Activated CD8-positive, alpha-beta memory T cell treated with anti-CD3 and anti-CD28 coated beads for 1 hour (primary cell): ENCODE measurements at places on chromosomes 1 and 21.

DNA sequence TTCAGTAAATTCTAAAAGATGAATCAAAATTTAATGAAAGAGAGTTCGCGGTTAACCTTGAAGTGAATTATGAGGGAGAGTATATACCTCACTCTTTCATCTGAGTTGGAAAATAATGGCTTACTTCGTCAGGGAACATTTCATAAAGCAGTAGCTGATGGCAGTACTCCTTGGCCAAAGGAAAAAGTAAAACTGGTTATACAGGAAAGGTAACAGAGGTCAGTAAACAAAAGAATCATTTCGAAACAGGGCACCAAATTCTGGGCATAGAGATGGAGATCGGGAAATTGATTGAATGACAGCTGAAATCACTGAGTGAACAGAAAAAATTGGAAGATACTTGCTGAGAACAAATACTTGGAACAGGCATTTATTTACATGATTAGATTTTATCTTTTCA lies 199.0 kb downstream of the OLFM3 start:
- no peak for DNase-seq

GRCh38 chr1:112264010-112264409 lies 132.0 kb upstream of the CTTNBP2NL start:
- no peak for DNase-seq

- no peak for DNase-seq
Measured at GRCh38 chr1:214970016-214970415, 112.5 kb upstream of the KCNK2 start.

GRCh38 chr1:206472454-206472853 lies 2.2 kb downstream of the IKBKE start:
- no peak for DNase-seq

- no peak for DNase-seq
Measured at GRCh38 chr1:163562355-163562754, 240.6 kb downstream of the NUF2 start.

DNA sequence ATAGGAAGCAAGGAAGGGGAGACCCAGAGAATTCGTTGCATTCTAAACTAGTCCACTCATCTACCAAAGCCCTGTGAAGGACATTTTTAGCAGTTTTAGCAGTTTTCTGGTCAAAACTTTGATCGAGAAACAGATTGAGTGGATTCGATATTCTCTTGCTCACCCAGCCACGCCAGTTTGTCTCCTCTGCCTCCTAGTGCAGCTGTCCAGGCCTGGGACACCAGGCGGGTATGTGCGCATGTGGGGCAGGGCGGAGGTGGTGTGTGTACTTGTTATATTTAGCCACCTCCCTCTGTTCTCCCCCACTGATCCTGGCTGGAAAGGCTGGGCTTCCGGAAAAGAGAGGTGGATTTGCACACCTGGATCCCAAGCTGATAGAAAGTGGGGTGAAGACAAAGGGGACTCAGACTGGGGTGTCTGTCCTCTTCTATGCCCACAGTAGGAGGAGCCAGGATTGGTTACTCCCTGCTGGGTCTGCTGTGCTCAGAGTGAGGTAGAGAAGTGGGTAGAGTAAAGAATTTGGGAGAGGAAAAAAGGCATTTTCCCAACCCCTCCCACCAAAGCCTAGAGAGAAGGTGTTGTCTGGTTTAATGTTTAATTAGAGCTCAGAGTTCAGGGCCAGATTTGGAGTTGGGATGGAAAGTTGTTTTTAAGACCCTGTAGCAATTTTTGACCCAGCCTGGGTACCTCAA lies 3.8 kb downstream of the LMNA start:
- no peak for DNase-seq

DNA sequence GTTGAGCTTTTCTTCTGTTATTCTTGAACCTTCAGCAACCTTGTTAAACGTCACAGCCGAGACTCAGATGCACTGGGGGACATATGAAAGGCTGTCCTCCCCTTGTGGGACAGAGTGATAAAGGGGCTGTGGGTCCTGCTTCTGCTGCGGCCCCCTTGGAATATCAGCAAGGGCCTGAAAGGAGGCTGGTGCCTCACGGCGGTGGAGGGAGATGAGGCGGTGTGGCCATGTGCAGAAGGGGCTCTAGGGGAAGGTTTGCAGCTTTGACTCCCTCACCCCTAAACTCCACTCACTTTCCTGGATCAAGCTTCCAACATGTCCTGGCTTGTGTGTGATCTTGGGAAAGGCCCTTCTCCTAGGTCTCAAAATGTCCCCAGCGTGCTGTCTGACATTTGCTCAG lies 270.7 kb upstream of the CSF3R start:
- DNase-seq: no peak

DNA sequence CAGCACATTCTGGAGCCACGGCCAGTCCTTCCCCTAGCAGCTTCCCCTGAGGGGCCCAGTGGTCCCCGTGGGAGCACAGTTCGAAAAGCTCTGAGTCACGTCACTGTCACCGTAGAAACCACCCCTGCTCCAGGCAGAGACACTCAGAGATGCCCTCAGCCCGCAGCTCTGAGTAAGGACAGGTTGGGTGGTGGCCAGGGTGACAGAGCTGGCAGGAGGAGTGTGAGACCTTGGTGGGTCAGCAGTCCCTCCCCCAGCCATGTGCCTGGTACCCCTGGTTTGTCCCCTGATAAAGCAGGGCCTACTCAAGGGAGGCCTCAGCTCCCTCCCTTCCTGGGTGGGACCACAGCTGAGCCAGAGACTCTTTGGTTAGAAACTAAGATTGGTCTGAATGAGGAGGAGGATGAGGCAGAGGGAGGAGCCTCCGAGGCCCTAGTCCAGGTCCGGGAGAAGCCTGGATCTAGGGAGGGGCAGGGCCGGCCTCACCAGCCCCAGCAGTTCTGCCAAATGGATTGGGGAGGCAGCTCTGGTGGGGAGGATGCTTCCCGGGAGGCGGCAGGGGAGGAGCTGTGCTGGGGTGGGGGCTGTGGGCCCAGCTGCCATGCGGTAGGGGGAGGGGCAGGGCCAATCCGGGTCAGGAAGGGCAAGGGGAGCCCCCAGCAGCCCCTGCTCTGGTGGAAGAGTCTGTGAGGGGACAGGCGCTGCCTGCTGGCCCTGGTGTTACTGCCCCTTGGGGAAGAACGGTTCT lies 55.2 kb downstream of the SLC9A1 start:
- DNase-seq: no peak

- DNase-seq: no peak
Measured at GRCh38 chr1:87650306-87650705, 321.6 kb downstream of the LMO4 start.

- DNase-seq: no peak
Measured at GRCh38 chr1:207762622-207763021, 10.8 kb downstream of the CD46 start.

DNA sequence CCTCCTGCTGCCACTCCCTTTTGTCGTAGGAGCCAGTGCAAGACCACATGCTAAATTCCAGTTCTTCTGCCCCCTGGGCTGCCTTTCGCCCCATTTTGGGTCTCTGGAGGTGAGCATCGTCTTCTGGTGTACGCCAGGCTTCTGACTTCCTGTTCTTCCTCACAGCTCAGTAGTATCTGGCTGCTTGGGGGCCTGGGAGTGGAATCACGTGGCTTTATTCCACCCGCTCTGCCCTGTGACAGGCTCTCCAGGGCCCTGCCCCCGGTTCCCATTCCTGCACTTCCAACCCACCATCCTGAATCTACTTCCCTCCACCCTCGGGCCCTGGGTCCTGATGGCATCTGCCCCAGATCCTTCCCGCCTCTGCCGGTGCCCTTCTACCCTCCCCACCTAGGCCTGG lies 3.6 kb downstream of the NFASC start:
- no peak for DNase-seq

GRCh38 chr1:246096356-246096755 lies 410.7 kb downstream of the SMYD3 start:
- no peak for DNase-seq

GRCh38 chr1:160711602-160712311 lies at the start of gene CD48:
Gene CD48 (minus strand): TSS chr1:160711822. CDS start chr1:160711763, 59 bp downstream.
- no peak for DNase-seq

DNA sequence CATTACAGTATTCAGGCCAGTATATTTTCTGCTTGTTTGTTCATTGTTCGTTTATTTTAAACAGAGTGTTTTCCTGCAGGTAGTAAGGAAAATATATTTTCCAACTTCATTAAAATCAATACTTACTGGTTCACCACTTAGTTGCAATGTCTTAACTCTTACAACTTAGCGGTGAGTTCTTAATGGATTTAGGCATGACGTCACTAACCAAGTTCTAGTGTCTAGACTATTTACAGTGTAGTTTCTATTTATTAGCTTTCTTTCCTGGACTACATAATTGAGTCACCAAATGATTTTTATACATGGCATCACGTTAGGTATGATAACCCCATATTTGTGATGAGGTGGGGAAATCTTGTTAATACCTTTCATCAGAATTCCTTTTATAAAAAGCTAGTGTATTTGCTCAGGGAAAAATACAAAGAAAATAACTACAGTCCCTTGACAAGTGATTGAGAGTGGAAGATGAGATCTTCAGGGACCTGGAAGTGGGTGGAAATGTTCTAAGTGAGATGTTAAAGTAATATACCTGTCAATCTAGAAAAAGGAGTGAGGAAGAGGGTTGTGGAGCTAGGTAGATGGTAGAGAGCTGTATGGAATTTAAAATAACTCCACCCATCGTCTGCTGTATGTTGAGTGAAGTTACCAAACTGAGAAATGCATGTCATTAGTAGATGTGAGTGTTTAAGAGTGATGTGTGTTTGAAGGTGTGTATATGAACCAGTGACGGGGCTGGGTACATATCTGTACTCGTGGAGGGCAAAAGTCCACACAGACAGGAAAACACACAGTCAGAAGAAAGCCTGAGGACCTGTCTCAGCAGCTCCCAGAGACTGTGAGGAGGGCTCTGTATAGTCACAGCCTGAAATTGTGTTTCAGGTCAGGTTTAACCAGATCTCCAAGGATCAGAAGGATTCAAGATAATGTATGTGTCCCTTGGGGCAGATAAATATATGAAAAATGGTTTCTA lies 197.6 kb upstream of the ADAMTS5 start:
- no peak for DNase-seq

DNA sequence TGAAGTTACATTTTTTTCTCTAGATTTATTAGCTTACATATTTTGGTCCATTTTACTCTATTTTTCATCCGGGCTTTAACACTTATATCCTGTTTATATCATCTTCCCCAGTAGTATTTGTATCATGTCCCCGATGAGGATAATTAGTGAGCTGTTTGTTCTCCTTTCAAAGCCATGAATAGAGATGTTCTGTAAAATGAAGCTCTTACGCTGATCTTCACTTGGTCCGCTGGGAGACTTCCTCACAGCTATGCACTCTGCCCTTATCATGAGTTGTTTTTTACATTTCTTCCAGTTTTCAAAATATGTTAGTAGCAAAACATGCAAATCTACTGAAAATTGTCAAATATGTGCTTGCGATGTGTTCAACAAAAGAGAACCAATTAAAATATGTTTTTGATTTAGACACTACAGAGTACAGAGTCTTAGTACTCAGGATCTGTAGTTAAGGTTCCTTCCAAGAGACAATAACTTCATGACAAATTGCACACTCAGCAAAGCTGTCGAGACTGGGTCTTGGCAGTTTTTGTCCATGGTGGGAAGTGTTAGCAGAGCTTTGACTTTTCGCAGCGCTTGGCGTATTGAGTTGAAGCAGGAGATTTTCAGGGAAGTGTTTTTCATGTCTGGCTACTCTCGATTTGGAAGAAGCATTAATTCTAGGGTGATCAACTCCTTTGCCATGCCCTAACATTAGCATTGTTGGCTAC lies 292.0 kb upstream of the ADAMTS5 start:
- DNase-seq: no peak

DNA sequence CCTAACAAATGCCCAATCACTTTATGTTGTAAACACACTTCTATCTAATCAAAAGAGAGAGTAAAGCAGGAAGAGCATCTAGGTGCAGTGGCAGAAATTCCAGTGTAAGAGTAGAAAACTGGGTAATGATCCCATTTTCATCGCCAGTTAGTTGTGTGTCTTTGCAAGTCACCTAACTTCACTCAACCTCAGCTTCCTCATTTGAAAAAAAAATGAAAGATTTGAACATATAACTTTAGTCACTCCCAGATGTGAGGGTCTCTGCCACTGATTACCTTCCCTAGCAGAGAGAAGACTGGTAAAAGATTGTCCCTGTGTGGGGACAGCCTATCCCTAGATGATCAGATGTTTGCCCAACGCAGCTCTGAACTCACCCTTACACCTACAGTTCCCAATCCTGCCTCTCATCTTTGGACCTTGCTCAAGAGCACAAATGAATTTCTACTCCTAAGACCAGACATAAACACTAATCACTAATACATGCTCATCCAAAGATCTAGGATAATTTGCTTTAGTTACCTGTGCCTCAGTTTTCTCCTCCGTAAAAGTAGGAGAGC lies 25.2 kb upstream of the DUSP23 start:
- no peak for DNase-seq

DNA sequence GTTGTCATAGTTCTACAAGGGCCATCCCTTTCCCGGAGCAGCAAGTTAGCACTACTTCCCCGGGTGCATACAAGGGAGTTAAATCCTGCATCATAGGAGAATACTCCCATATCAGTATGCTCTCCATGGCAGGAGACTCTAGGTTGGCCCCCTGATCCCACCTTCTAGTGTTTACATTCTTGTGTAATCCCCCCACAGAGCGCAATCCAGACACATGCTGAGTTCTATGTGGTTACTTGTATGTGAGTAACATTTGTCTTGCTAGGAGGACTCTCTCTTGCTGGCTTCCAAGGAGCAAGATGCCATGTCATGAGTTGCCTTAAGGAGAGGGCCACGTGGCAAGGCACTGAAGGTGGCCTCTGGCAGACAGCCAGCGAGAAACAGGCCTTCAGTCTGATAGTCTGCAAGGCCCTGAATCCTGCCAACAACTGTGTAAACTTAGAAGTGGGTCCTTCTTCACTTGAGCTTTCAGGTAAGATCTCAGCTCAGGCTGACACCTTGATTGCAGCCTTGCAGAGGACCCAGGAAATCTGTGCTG lies 155.3 kb downstream of the CDC7 start:
- DNase-seq: no peak
